ENCODE measurements at places on chromosomes 6 and 20. TPM values are rescaled to one million over a fixed set of nuclear protein-coding genes. Genes with fewer than 3 reads are reported as not detected.

DEFB125 gene
- total RNA-seq = not detected

NPBWR2 gene
- total RNA-seq = 0.41 TPM

DNA sequence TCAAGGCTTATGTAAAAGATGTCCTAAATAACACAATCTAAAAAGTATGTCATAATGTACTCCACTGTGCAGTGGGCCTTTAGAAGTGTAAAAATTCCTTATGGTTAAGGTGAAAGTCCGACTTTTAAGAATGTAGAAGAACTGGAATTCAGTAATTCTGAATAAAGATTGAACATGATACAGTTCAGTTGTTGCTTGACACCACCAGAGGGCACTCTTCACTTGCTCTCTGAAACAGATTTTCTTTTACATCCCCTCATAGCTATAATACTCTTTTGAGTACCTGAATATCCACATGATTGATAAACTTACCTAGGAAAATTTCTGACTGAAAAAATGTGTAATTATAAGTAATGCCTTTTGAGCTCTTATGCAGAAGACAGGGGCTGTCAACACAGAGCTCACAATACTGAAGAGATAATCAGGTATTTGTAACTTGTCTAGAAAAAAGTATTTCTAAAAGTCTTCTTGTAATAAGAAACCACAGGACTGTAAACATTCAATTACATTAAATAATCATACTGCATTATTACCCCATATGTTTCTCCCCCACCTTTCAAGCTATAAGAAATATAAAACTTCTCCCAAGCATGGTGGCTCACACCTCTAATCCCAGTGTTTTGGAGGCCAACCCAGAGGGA, 92.1 kb downstream of the POPDC3 start:
- DNase-seq = peak; percentile 17

LBP gene
- total RNA-seq = not detected

GRCh38 chr6:169955731-169956437, 204.5 kb downstream of the ERMARD start:
- no peak for DNase-seq

DNA sequence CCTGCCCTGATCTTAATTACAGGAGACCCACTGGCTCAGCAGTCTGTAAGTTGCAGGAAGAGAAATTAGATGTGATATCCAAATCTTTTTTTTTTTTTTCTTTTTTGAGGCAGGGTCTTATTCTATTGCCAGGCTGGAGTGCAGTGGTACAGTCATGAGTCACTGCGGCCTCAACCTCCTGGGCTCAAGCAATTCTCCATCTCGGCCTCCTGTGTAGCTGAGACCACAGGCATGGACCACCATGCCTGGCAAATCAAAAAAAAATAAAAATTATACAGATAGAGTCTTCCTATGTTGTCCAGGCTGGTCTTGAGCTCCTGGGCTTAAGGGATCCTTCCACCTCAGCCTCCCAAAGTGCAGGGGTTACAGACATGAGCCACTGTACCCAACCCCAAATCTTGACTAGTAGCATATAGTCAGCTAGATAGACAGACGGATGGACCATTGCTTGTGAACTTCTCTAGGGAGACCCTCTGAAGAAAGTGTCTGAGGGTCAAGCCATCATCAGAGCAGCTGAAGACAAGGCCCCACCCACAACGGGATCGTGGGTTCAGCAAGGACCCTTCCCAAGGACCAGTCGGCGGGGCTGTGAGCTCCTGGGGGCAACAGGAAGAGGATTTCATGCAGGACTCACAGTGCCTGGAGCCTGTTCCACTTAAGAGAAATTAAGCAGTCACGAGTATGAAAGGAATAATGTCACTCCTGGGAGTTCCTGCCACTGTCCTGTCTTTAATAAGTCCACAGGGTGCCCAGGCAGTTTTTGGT, 222.7 kb downstream of the ANKRD60 start:
- DNase-seq = no peak

DNA sequence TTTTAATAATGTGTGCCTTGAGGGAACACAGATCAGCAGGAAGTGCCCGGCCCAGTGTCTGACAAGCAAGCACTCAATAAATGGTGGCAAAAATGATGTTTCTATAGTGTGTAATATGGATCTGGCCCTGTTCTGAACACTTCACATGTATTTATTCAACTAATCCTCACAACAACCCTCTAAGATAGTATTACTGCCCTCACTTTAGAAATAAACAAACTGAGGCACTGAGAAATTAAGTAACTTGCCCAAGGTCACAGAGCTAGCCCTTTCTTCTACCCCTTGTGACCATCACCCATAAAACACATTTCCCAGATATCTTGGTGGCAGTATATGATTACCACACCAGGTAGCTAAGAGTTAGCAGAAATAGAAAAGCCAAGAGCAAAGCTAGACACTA, 12.8 kb upstream of the MTFR2 start:
- no peak for DNase-seq

GRCh38 chr20:4444404-4444803, 277.3 kb upstream of the PRND start:
- no peak for DNase-seq

GRCh38 chr6:138765896-138766655, 7.5 kb upstream of the CCDC28A start:
- peak; percentile 10 for DNase-seq

DNA sequence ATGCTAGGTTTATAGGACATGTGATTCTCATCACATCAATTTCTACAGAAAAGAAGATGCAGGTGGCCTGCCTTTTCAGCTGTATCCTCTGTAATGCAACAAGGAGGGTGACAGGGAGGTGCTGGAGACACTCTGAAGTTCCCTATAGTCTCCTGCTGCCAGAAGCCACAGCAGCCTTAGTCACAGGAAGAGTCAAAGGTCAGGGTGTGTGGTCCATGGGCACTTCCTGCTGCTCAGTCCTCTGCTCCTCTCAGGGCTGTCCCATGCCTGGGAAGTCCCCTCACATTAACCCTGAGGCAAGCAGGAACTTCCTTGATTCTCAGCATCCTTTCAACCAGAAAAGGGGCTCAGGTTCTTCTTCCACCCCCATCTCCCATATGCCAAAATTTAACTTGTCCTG, 144.8 kb upstream of the FOXA2 start:
- no peak for DNase-seq

GRCh38 chr6:123042401-123042800, 46.4 kb downstream of the CLVS2 start:
- DNase-seq = no peak

GPLD1 gene
- total RNA-seq = 10.6 TPM

- no peak for DNase-seq
Observed at GRCh38 chr6:140185991-140186390, 811.5 kb upstream of the CITED2 start.

DNA sequence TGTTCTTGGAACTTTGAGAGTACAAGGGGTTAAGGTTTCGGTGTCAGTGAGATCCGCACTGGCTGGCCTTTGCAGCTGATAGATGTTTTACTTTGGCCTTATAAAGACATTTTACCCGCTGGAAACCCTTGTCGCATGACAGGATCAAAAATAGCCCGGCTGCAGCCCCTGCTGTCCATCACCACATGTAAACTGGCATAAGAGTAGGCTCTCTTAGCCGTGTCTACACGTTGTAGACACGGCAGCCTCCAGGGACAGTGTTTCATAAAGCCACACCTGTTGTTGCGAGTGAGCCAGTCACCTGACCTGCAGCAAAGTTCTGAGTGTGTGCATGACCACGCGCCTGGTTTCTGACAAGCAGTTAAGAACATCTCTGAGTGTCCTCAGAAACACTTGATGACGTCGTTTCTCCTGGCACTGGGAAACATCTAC, 8.5 kb downstream of the RBM24 start:
- DNase-seq = no peak

- DNase-seq = no peak
Observed at GRCh38 chr6:3176562-3177355, 19.4 kb upstream of the TUBB2A start.

DNA sequence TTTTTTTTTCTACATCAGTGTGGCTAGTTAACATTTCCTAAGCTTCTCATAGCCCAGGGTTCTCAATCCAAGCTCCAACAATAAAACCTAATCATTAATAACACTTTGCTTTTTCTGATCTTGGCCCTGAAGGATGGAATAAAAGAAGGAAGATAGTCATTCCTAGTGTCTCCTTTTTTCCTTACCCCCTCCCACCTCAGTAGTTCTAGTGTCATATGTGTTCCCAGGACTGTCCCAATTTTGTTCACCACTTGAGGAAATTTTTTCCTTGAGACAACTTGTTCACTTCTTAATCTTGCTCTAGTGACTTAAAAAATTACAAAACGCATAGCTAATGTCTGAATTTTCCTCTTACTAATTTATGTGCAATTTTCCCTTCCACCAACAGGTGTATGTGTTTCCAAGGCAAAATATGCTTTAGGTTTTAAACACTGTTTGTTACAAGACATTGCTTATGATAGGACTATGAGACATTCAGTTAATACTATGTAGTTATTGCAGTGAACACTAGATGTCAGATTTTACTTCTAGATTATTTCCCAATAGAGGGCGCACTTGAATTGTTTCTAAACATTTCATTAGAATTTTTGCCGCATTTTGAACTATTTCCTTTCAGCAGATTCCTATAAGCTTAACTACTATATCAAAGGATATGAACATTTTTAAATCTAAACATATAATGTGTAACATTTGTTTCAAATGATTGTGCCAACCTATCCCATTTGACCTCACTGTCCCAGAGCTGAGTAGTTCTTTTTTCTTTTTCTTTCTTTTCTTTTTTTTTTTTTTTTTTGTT, 18.5 kb upstream of the C6orf141 start:
- no peak for DNase-seq

DNA sequence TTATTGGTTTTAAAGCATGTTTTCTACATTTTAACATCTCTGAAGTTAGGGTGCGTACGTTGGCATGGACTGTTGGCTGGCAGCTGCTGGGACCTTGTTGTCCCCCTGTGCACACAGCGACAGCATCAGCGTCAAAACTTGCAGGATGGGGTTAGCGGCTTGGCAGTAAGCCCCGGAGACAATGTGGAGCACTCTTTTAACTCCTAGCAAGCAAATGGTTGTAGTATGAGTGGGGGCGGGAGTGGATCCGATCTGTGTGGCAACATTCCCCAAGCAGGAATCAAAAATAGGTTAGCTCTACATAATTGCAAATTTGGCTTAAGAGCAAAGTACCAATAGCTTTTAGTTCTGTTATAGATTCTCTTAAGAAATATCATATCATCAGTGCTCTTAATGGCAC, 70.1 kb downstream of the NRN1 start:
- DNase-seq = no peak

- no peak for DNase-seq
Observed at GRCh38 chr20:16801919-16802651, 53.9 kb downstream of the OTOR start.

NECAB3 gene
- total RNA-seq = 33.8 TPM

DNA sequence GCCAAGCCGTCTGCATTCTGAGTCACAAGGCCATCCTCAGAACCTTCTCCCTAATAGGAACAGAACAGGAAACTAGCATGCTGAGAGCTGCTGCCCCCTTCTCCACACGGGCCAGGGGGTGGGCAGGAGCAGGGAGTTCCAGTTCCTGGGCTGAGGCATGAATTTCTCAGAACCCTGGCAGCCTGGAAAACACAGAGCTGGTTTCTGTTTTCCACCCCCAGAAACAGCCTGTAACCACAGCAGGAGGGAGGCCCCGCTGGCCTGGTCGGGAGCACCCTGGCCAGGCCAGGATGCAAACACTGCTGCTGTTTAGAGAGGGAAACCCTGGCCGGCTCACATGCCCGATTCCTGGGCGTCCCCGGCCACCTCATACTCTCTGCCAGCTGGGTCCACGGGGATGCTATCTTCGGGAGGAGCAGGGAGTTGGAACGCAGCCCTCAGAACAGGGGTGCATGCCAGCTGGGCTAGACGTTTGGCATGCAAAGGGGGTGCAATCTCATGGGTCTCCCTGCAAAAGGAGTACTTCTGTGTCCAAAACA, 130.1 kb downstream of the NFATC2 start:
- DNase-seq = peak; percentile 39

KIF25 gene
- total RNA-seq = 0.41 TPM

DNA sequence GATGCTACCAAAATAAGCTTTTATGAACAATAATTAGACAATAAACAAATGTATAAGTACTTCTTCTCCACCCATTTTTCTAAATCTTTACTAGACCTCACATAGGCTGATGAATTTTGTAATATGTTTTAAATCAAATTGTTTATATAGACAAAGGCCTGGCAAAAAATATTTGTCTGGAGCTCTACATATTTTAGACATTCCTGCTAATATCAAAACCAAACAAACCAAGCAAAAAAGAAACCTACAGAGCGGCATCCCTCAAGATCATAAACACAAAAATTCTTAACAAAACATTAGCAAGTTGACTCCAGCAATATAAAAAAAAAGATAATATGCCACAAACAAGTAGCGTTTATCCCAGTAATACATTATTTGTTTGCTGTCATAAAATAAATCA, 87.2 kb downstream of the ADAT2 start:
- DNase-seq = no peak

DNA sequence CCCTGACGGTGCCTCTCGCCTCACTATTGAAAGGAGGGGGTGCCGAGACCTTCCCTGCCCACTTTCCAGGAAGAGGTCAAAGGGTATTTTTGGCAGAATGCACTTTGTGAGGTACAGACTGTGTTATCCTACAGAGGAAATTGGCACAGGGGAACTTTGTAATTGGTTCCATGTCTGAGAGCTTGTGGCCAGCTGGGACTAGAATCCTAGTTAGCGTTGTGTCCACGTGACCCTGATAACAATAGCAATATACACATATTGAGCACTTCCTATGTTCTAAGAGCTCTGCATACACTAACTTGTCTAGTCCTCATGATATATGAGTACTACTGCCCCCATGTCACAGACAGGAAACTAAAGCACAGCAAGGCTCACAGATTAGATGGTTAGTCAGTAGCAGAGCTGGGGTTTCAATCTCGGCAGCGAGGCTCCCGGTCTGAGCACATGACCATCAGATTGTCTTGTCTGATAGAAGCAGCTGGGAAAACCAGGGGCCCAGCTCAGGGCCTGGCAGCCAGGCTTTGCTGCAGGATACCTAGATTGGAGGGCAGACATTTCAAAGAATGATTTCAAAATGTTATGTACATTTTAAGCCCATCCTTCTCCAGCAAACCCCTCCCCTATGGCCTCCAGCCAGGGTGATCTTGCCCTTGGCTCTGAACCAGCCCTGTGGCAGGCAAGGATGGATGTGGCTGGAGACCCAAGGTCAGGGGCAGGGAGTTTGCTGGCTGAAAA, 1.4 kb downstream of the MAPK13 start:
- no peak for DNase-seq

GJA1 gene
- total RNA-seq = 91.3 TPM

HLA-G gene
- total RNA-seq = not detected

DNA sequence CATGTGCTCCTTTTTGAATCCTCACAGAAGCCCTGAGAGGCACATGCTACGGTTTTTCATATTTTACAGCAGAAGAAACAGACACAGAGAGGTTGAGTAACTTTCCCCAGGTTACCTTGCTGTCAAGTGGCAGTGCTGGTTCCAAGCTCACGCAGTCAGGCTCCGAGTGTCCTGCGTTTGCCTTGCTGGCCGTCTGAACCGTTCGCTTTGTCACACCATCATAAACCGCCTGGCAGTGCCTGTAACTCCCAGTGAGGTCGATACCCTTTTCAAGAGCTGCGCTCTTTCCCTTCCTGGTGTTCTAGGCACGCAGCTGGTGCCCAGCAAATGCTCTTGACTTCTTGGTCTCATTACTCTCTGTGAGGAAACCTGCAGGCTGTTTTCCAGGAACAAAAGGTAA, 31.3 kb upstream of the KCNG1 start:
- no peak for DNase-seq

BPIFA2 gene
- total RNA-seq = not detected
